Osteoblast (primary cell): ENCODE measurements at places on chromosomes 6 and 20. TPM values are rescaled to one million over a fixed set of nuclear protein-coding genes. Genes with fewer than 3 reads are reported as not detected.

DNA sequence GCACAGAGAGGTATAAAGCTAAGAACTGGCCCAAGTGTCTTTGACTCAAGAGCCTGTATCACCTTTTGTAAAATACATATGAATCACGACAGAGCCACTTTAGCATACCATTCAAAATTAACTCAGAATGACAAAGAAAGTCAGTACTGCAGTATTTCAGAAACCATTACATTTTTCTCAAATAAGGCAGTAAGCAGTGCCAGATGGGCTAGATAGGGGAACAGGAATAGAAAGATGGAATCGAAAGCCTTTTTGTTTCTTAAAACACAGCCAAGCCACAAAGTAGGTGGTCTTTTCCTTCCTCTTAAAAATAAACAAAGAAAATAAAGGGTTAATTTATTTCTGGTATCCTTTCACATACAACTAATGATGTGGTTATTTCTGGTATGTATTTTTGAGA, 10.3 kb downstream of the CLDN20 start:
- DNase-seq, result no peak

GRCh38 chr20:17339000-17339399, 112.2 kb downstream of the PCSK2 start:
- no peak for DNase-seq

DNA sequence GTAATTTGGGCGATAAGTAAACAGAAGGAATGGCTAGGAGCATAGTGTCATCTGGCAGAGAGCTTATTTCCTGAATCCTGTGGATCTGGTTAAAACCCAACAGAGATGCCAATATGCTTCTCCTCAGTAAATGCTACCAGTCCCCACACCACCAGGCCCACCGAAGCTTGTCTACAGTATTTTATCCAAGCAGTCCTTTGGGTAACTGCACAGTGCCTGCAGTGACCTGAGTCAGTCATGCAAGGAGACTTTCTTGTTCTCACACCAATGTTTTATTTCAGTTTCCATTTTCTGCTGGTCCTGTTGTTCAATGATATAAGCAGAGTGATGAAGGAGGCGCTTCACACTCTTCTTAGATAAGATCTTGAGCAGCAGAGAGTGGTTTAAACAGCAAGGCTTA, 326.3 kb downstream of the RIMS1 start:
- no peak for DNase-seq

Gene SLPI
- total RNA-seq, result 1.4 and 2.1 TPM in 2 replicates
